Renal pelvis (tissue), 12 donors: ENCODE measurements at places on chromosomes 1 and 21. TPM values are rescaled to one million over a fixed set of nuclear protein-coding genes. Genes with fewer than 3 reads are reported as not detected.

GRCh38 chr1:222283147-222283768 lies 264.6 kb downstream of the HHIPL2 start:
- peak; percentile 10 for DNase-seq

- DNase-seq = no peak
Measured at GRCh38 chr1:2528016-2528415, 1.6 kb upstream of the PANK4 start.

DNA sequence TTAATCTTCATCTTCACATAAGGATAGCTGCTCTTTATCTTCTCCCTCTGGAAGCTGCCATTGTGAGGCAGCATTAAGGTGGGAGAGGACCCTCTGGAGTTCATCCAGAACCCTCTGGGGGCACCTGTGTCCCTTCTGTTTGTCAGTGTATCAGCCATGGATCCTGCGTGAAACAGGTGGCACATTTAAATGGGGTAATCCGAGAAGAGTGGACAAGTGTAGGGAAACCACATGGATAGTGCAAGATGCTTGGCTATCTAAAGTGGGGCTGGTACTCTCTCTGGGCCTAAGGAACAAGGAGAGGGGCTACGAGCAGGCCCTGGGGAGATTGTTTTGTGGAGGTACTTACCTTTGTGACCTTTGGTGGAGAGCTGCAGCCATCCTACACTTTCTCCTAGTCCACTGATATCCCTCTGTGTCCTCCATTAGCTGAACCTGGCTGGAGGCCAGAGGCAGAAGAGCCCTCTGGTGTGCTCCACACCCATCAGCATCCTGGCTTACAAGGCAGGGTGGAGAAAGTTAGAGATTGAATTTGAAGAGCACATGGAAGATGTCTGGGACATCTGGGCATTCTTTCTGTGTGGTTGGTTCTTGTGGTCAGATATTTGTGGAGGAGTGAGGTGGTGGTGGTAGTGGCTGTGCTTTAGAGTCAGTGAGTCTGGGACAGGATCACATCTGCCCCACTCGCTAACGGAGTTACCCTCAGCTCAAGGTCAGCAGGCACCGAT lies 117.7 kb downstream of the FGGY start:
- no peak for DNase-seq

DNA sequence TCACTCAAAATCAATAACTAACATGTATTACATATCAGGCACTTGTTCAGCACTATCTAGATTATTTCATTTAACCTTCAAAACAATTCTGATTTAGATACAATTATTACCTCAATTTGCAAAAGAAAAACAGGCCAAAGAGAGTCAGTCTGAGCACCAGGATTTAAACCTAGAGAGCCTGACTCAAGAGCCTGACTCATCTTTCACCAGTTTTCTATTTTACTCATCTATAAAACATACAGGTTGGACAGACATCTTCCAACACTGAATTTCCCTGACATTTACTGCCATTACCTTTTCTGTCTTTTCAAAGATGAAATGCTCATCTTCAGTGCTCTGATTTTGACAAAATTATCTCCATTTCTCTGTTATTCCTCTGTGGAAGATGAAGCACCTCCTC lies 116.5 kb downstream of the MRPL39 start:
- DNase-seq = no peak

DNAJC8 gene
- 144 TPM for polyA plus RNA-seq

GRCh38 chr1:12434174-12434573 lies 183.8 kb downstream of the DHRS3 start:
- no peak for DNase-seq
